ENCODE measurements at places on chromosomes 16 and 17. TPM values are rescaled to one million over a fixed set of nuclear protein-coding genes. Genes with fewer than 3 reads are reported as not detected.

- no peaks in the 10 kb centered on the region for H3K36me3 ChIP-seq
- peaks cover 7% of the 10 kb centered on the region for H3K4me1 ChIP-seq
- H3K27ac ChIP-seq = no peak overlapping the region
- H3K4me3 ChIP-seq = no peak overlapping the region
These were observed 20.0 kb upstream of the UBE2I start for GRCh38 chr16:1289477-1289866.

DNA sequence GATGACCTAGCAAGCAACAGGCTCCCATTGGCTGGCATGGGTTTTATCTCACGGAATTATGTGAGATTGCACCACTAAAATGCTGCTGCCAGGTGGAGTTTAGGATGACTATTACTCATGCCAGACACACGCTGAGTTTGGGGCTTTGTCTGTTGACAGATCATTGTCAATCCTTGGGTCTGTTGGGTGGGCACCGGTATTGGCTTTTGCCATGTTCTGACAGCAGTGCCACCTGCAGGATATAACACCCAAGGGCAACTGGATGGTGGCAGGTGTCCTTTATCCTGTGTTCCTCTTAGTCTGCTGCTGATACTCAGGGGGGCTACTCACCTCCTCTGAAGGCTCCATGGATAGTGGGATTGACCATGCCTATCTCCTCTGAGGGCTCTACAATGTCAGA, 221.6 kb upstream of the DYNLRB2 start:
- peaks cover 3% of the 10 kb centered on the region for H3K27me3 ChIP-seq
- no peak for DNase-seq
- no peak overlapping the region for H3K27ac ChIP-seq
- no peak overlapping the region for H3K4me3 ChIP-seq

DNA sequence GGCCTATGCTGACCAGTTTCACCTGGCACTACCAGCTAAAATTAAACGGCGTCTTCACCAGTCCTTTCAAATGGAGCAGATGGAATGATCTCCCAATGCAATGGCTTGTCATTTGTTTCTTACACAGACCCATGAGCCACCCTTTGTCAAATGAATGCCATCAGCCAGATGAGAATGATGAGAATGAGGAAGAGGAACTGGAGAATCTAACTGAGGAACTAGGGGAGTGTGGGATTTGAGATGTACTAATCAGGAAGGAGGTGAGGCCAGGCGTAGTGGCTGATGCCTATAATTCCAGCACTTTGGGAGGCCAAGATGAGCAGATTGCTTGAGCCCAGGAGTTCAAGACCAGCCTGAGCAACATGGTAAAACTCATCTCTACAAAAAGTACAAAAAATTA, 116.4 kb downstream of the HS3ST3A1 start:
- H3K27me3 ChIP-seq = no peaks in the 10 kb centered on the region
- no peak for DNase-seq
- H3K4me1 ChIP-seq = peaks cover 5% of the 10 kb centered on the region
- H3K4me3 ChIP-seq = no peak overlapping the region

DNA sequence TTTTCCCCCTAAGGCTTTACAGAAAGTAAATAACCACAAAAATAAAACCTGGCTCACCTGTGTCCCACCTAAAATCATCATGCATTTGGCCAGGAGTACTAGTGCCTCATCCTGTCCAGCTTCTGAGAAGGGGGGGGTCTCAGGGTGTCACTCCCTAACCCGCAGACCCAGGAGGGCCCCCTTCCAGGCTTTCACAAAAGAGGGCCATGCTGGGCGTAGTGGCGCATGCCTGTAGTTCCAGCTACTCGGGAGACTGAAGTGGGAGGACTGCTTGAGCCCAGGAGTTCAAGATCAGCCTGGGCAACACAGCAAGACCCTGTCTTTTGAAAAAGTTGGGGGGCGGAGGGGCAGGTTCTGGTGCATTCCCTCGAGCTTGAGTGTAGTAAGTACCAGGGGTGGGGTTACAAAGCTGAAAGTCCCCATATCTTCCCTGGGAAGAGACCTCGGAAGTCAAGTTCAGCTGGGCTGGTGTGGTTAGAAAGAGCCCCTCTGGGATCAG, 259.3 kb downstream of the PARN start:
- H3K4me3 ChIP-seq = no peak overlapping the region
- DNase-seq = no peak
- no peaks in the 10 kb centered on the region for H3K4me1 ChIP-seq
- H3K27me3 ChIP-seq = no peaks in the 10 kb centered on the region
- no peak overlapping the region for H3K27ac ChIP-seq

- H3K27me3 ChIP-seq = no peaks in the 10 kb centered on the region
- no peak for DNase-seq
- no peaks in the 10 kb centered on the region for H3K36me3 ChIP-seq
- no peak overlapping the region for H3K27ac ChIP-seq
- peaks cover under 1% of the 10 kb centered on the region for H3K4me1 ChIP-seq
These were observed 318.9 kb downstream of the SNX29 start for GRCh38 chr16:12295395-12295794.

DNA sequence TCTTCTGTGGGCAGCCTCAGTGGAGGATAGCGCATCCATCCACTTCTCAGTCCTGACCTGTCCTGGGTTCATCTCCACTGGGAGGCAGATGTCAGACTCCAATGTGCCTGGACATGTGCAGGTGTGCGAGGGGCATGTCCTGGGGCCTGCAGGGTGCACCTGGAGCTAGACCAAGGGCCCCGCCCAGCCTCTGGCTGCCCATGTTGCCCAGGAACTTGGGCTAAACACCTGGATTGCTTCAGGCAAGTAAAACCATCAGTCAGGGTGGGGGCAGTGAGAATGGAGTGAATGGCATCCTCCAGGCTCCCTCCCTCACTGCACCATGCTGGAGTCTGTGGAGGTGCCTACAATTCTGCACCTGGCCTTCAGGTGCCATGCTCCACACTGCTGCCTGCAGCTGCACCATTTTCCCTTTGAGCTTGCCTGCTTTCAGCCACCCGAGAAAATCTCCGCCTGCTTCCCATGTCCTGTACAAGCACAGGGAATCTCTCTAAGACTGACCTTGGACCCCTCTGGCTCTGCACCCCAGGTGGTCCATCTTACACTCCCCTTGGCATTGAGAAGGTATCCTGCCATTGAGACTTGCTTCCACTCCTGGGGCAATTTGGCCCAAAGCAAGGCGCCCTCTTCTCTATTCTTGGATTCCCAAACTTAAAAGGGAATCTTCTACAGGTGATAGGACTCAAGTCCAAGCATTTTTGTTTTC, 2.1 kb upstream of the MFSD6L start:
- H3K4me1 ChIP-seq = peaks cover 25% of the 10 kb centered on the region
- peaks cover 7% of the 10 kb centered on the region for H3K27me3 ChIP-seq
- H3K36me3 ChIP-seq = no peaks in the 10 kb centered on the region
- DNase-seq = no peak
- no peak overlapping the region for H3K4me3 ChIP-seq

BBS2 gene
- total RNA-seq = 52.3 TPM

GAS7 gene
- 3.8 TPM for total RNA-seq
